Endothelial cell of coronary artery (primary cell): ENCODE measurements at places on chromosomes 6 and 20. TPM values are rescaled to one million over a fixed set of nuclear protein-coding genes. Genes with fewer than 3 reads are reported as not detected.

The SLPI gene
- total RNA-seq = 0.19 TPM in 1 of 2 replicates, not detected in the other

The B3GALT4 gene
- 2.1 and 3.3 TPM in 2 replicates for total RNA-seq

The DEFB127 gene
- not detected in 2 replicates for total RNA-seq

The MCCD1 gene
- total RNA-seq = not detected in 2 replicates

The TOX2 gene
- total RNA-seq = 2.4 and 2.8 TPM in 2 replicates

The HLA-DOA gene
- under 0.01 TPM in 1 of 2 replicates, not detected in the other for total RNA-seq

The SIRPG gene
- total RNA-seq = not detected in 2 replicates

The BANF2 gene
- not detected in 2 replicates for total RNA-seq

The PBOV1 gene
- total RNA-seq = not detected in 2 replicates

The SMIM29 gene
- 16.6 and 21.3 TPM in 2 replicates for total RNA-seq

The ARMC2 gene
- 0.90 and 2.1 TPM in 2 replicates for total RNA-seq

The RFX6 gene
- not detected in 2 replicates for total RNA-seq

The MCHR2 gene
- not detected in 2 replicates for total RNA-seq

The TRMT6 gene
- 5.8 and 8.1 TPM in 2 replicates for total RNA-seq

The PRSS16 gene
- total RNA-seq = not detected in 2 replicates

The RIPPLY2 gene
- total RNA-seq = not detected in 2 replicates

The BTN1A1 gene
- total RNA-seq = not detected in 2 replicates

The PLA2G7 gene
- 0.27 TPM in 1 of 2 replicates, not detected in the other for total RNA-seq

The TBXT gene
- not detected in 2 replicates for total RNA-seq

The SCGN gene
- not detected in 2 replicates for total RNA-seq

The CPNE5 gene
- 11.8 and 15.2 TPM in 2 replicates for total RNA-seq

The TRAPPC3L gene
- total RNA-seq = 0.09 TPM in 2 replicates

The PGBD1 gene
- 5.9 and 7.1 TPM in 2 replicates for total RNA-seq

The RUNX2 gene
- total RNA-seq = 0.09 TPM in 1 of 2 replicates, not detected in the other

The SPINT4 gene
- total RNA-seq = not detected in 2 replicates

The EYS gene
- total RNA-seq = under 0.01 TPM in 1 of 2 replicates, not detected in the other

The PRKN gene
- total RNA-seq = 0.09 TPM in 2 replicates

The VSX1 gene
- total RNA-seq = not detected in 2 replicates

The LCA5 gene
- 4.0 and 4.2 TPM in 2 replicates for total RNA-seq

The MYCT1 gene
- 104 and 116 TPM in 2 replicates for total RNA-seq
